Stimulated activated CD4-positive, alpha-beta T cell treated with anti-CD3 and anti-CD28 coated beads, Interleukin-15, amount 100 ng/mL, for 1 hour (primary cell): ENCODE measurements at places on chromosomes 6 and 20.
A peak's percentile ranks its signal among the peaks of the same experiment; 100 is the strongest.

GRCh38 chr6:119331663-119332286 lies 17.8 kb downstream of the MAN1A1 start:
- no peak for DNase-seq

DNA sequence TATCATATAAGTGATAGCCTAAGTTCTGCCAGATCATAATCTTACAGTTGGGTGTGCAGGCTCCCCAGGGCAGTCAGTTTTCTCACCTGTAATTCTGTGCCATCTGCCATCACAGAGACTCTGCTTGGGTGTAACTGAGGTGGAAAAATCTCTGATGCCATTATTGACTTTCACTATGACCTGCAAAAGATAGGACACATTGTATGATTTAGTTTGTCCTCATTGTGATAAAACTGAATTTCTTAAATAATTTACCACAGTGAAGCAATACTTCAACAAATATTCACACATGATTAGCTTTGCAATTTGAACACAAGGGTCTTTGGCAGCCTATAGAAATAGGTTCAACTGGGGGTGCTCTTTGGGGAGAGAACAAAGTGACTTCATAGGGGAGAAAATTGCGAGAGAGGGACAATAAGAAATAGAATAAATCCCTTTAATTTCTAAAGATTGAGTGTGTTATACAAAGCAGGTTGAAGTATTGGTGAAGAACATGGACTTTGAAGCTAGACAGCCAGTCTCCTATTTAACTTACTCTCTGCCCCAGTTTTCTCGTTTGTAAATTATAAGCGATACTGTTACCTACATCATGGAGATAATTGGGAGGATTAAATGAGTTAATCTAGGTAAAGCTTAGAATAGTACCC lies 27.3 kb downstream of the FAM229B start:
- DNase-seq: no peak

DNA sequence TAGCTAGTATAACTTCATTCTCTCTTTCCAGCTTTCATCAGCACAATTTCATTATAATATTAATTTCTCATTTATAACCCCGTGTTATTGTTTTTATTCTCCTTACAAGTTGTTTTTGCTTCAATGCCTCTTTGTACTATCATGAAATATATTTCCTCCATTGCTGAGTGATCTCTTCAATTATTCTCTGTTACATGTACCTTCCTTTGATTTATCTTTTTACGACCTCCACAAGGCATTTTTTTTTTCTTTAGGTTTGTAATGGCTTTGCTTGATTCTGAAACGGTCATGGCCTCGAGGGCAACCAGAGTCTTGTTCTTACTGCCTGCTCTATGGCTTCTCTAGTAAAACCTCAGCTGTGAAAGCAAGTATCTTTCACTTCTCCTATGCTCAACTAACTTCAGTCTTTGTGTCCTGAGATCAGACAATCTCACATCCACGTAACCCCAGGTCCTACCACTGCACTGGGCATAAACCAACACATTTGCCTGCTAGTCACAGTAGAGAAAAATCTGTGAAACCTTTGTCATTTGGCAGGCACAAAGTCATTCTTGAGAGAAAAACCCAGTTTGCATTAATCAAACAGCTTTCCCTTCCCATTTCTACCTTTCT lies 119.9 kb downstream of the UST start:
- no peak for DNase-seq

DNA sequence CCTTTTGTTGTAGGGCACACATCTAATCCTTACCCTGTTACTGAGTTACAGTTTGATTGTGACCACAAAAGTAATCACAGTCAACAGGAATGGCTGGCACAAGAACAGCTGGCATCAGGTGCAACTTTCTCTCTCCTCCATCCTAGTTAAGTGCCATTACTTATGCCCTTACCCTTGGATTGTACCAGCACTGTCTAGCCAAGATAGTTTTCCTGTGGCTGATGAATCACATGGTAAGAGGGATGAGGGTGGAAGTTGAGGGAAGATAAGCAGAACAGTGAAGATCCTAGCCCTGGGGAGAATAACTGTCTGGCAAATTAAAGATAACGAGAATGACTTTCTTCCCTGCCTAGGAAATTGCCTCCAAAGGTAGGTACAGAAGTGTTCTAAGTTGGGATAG lies 42.0 kb downstream of the RNF217 start:
- no peak for DNase-seq

- DNase-seq: peak; percentile 3
These were observed 50.3 kb upstream of the PREP start for GRCh38 chr6:105452924-105453756.

DNA sequence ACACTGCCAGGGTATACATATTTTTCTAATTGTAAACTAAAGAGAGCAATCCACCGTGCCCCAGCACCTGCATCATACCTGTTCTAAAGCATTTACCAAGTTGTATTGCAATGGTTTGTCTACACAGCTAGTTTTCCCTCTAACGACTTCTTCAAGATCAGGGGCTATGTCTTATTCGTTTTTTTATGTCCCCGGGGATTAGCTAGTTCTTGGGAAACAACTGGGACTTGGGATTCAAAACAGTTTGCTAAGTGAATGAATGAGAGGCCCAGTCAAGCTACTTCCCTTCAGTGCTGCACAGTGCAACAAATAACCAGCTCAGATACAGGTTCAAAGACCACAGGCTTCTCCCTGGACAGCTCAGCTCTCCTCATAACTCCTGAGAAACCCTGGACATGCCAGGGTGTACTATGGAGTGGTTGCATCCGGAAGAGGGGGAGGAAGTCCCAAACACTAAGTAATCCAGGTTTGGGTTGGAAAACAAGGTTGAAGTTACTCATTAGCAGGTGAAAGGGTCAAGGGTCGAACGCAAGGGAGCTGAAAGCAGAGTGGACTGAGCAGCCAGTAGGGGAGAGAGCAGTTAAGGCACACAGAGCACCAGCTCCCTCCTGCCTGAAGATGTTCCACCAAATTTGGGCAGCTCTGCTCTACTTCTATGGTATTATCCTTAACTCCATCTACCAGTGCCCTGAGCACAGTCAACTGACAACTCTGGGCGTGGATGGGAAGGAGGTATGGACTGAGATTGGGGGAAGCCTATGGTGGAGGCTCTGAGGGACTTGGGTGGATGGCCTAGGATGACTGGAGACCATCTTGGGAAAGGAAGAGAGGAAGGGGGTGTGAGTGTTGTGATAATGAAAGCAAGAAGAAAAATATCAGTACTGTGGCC lies at the start of gene APOM:
Gene APOM, plus strand, starts transcription at position 546 of the 889 bp plus-strand sequence. Its CDS starts 73 bp downstream, at position 619.
- DNase-seq: no peak

GRCh38 chr6:110534731-110535492 lies 58.5 kb upstream of the SLC22A16 start:
- DNase-seq: no peak

DNA sequence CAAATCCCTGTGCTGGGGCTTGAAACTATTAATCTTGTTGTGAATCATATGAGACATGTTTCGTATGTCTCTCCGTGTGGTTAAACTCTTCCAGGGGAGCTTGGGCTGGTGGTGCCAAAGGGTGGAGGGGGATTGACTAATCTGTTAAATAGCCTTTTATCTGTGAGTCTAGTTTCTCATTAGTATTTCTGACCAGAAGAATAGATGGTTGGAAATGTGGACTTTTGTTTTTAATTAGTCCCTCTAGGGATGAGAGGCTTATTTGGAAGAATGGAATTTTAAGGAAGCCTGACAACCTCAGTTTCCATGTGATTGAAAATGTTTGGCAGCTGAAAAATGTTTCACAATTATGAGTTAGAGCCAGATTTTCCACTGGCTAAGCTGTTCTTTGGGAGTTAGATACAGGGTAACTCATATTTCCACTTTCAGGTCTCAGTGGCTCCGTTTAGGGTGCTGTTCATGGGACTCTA lies 117.3 kb downstream of the BCKDHB start:
- DNase-seq: no peak

- no peak for DNase-seq
These were observed 45.9 kb downstream of the NOL4L start for GRCh38 chr20:32539026-32539816.

- no peak for DNase-seq
These were observed 11.6 kb upstream of the ITPR3 start for GRCh38 chr6:33609528-33609927.
